ENCODE measurements at places on chromosomes 5 and 9.

GRCh38 chr9:37747271-37747753, 6.3 kb upstream of the TRMT10B start:
- peak; percentile 34 for DNase-seq

DNA sequence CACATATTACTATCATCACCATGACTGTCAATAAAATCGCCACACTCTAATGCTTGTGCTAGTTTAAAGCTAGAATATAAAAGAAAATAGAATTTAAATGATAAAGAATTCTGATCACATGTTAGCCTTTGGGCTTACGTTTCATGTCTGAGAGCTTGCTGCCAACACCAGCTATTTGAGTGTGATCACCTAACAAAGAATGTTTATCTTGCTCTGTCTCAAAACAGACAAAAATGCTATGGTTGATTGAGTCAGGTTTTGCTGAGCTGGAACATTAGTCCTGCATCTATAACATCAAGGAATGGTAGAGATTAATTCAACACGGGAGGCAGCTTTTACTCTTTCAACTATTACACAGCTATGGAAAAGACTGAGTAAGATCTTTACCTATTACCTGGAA, 50.7 kb downstream of the MSX2 start:
- DNase-seq = no peak

DNA sequence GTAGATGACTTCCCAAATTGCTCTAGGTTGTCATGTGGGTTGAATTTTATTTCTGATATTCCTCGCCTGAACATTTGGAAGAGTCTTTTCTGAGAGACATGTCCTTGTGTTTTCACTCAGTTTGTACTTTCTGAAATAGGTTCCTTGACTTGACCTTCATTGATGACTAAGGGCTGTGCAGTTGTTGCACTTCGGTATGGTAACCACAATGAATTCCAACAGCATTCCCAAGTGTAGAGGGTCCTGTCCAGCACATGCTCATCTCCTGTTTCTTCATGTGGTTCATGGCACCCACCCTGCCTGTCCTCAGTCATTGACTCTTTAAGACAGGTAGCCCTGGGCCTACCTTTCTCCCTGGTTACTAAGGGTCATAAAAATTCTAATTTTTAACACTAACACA, 527.8 kb downstream of the MTRR start:
- DNase-seq = no peak

- DNase-seq = peak; percentile 39
These were observed 1290.0 kb downstream of the EFNA5 start for GRCh38 chr5:106380736-106381135.

- no peak for DNase-seq
These were observed 129.7 kb downstream of the SLF1 start for GRCh38 chr5:94748212-94748611.

GRCh38 chr5:103541114-103541513, 21.5 kb downstream of the NUDT12 start:
- DNase-seq = no peak

- DNase-seq = no peak
These were observed 96.0 kb upstream of the SLC28A3 start for GRCh38 chr9:84436386-84437109.

GRCh38 chr5:32627219-32627870, 42.0 kb downstream of the SUB1 start:
- no peak for DNase-seq

DNA sequence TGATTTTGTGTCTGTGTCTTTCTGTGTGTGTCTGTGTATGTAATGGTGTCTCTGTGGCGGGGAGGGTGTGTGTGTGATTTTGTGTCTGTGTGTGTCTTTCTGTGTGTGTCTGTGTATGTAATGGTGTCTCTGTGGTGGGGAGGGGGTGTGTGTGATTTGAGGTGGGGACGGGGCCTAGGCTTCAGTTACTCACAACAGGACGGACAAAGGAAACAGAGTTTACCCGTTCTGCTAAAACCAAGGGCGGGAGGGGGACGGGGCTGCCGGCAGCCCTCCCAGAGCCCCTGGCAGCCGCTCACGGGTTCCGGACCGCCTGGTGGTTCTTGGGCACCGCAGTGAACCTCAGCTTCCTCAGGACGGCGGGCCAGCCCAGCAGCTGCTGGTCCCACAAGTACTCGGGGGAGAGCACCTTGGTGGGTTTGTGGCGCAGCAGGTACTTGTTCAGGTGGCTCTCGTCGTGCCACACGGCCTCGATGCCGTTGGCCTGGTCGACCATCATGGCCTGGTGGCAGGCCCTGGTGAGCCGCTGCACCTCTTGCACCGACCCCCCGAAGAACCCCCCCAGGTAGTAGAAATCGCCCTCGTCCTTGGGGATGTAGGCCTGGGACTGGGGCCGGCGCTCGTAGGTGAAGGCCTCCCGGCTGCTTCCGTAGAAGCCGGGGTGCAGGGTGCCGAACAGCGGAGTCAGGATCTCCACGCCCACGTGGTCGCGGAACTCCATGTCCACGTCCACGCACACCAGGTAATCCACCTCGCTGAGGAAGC, 19.4 kb downstream of the ABO start:
- no peak for DNase-seq

DNA sequence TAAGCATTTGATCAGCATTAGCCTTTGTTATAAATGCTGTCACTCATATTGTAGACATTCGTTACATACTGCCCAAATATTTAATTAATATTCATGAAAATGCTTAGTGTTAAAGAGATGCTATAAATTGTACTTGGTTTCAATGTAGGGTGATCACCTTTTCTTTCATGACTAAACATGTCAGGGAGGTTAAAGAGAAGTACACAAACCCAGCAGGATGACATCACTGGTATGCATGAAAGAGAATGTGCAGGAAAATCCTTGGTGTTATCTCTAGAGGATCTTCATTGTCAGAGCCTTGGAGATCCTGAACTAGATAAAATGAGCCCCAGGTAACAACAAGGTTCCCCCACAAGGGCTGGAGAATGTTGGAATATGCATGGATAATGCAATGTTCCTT, 33.0 kb upstream of the SV2C start:
- DNase-seq = no peak

DNA sequence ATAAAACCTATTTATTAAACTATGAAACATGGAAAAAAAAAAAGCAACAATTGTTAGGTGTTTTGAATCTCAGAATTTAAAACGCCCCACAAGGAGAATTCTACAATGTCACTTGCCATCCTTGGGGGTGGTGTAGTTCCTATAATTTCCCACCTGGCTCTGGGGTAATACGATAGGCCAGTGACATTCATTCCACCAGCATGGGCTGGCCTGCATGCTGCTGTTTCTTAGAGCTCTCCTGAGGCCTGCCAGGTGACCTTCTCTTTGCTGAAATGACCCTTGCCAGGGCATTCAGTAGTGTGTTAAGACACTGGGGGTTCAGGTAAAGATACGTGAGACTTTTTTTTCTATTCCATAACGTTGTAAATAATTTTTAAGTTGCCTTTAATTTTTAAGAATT, 10.0 kb upstream of the ARHGEF28 start:
- no peak for DNase-seq

DNA sequence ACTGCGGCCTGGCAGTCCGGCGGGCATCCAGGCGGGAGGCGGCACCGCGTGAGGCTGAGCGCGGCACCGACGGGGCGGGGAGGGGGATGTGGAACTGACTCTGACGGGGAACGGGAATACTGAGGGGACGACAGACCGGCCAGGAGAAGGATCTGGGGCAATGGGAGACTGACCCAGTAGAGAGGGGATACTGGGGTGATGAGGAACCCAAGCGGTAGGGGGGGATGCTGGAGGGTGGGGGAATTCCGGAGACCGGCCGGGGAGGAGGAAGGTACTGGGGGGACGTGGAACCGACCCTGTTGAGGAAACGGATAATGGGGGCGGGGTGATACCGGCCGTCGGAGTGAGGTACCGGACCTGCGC, 423 bp downstream of the IPPK start:
- DNase-seq = no peak

DNA sequence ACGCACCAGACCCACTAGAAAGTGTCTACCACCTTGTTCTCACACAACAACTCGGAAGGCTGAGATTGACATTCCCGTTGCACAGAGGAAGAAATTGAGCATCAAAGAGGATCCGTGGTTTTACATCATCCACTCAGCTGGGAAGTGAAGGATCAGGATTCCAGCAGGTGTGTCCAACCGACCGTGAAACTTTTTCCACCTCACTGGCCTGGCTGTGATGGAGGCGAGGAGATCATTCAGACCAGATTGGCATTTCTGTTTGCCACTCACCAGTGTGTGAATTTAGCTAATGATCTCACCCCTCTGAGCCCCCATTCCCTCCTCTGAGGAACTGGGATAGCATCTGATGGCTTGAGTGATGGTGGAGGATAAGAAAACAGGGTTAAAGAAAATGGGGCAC, 46.7 kb upstream of the CPLX2 start:
- no peak for DNase-seq

DNA sequence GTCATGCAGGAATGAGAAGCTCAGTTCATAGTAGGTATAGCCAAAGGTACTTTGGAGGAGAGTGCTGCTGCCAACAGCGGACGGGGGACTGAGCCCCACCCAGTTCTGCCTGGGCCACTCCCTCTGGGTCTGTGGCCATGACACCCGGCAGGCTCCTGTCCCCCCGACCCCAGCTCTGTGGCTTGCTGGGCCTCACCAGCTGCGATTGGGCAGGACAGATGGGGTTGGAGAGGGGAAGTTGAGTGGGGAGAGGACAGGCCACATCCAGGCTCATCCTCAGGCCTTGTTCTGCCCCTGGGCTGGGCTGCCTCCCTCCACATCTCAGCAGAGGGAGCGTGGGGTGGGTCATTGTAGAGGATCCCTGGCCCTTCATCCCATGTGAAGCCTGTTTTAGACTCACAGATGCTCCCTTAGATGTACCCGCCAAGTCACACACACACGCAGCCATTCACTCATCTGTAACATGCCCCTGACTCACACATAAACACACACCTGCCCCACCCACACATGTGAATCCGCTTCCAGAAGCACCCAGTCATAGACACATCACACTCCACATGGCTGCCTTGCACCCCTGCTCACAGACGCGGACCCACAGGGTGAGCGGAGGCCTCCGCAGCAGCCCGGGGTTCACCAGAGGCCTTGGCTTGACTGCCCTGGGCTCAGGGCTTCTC, 48.8 kb downstream of the NTNG2 start:
- no peak for DNase-seq

DNA sequence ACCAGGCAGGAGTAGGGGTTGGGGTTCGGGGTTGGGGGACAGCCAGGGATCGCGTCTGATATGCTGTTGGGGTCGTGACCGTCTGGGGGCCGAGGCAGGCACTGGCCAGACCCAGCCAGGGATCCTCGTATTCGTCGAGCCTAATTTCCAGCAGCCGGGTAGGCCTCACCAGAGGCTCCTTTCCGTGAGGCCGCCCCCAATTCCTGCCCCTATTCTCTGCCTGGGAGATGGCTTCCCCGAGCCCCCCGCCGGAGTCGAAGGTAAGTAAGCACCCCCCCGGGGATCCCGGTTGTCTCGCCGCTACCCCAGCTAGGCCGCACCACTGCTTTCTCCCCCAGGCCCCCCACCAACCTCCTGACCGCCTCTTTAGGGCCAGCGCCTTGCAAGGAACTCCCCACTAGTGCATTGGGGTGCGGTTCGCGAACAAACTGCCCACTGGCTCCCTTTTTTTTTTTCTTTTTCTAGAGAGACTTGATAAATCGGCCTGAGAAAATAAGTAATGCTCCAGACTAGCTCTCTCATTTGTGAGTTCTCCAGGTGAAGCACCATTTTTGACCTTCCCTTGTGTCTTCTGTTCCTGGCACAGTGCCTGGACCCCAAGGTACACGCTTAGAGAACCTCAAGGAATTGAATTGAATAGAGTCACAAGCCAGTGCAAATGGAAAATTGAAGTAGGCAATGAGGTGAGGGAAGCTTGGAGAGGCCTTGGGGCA, 435 bp downstream of the ZNF189 start:
- DNase-seq = no peak

DNA sequence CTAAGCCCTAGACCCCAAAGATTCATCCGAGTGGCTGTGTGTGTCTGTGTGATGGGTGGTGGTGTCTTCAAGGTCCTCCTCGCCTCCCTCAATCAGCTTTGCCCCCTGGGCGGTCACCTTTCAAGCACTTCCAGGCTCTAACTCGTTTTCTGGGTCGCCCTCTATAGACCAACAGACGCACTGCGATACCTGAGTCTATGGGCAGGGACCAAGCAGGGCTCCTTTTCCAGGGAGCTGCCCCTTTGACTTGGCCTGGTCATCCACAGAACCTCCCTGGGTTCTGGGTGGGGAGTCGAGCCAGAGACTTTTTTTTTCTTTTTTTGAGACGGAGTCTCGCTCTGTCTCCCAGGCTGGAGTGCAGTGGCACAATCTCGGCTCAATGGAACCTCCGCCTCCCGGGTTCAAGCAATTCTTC, 1.1 kb downstream of the SLC27A4 start:
- peak; percentile 34 for DNase-seq

GRCh38 chr9:130345009-130345896, 79.7 kb downstream of the HMCN2 start:
- DNase-seq = no peak

- no peak for DNase-seq
These were observed 15.6 kb downstream of the RIOK2 start for GRCh38 chr5:97167435-97167834.

DNA sequence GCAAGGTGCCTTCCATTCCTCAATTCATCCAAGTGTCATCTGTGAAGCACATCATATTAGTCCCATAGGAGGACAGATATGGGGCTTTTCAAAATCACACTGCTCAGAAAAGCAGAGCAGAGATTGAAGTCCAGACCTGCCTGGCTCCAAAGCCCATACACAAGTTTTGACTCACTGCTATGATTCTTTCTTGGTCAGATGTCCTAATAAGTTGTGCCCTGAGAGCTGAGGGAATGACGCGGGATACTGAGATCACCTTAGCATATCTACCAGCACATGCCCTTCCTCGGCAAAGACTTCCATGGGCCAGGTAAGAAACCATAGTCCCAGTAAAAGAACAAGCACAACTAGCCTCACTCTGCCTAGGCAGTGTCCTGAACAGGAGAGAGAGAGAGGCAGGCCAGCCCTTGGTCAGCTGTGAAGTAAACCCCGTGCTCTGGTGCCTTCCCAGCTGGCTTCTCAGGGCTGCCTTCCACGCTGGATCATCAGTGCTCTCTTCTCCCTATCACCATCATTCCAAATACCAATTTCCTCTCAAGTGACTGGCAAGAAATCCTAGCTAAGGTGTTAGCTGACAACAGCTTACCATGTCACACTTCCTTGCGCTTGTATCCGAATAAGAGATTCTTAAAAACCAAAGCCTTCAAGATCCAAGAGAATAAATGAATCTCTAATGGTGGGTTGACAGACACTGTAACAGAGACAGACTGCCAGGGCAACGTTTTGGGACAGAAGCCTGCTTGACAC, 73.2 kb downstream of the SIL1 start:
- no peak for DNase-seq

GRCh38 chr9:107807183-107807582, 317.6 kb upstream of the KLF4 start:
- no peak for DNase-seq

DNA sequence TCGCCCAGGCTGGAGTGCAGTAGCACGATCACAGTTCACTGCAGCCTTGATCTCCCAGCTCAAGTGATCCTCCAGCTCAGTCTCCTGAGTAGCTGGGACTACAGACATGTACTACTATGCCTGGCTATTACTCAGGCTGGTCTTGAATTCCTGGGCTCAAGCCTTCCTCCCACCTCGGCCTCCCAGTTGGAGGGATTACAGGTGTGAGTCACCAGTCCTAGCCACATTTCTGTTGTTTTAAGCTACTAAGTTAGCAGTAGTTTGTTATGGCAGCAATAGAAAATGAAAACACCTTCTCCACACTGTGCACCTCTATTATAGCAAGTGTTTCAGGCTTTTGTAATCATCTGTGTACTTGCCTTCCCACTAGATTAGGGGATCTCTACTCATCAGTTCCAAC, 588.9 kb upstream of the TLE4 start:
- DNase-seq = no peak

All from fibroblast of the conjunctiva (primary cell).